ENCODE measurements at places on chromosomes 11 and 22.

- DNase-seq: no peak
Observed at GRCh38 chr22:23638611-23639010, 6.5 kb upstream of the DRICH1 start.

DNA sequence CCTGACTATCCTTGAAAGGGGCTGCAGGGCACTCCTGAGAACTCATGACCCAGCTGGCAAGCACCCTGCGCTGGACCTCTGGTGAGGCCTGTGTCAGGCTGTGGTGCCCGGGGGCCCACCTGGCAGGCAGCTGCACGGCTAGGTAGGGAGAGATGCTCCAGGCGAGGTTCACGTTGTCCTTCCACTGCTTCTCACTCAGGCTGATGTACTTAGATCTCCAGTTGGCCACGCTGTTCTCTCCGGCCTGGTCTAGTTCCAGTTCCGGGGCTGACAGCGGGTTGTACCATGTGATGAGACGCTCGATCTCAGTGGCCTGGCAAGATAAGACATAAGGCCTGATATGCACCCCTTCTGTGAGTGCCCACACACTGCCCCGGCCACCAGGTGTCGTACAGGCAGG, 44.7 kb upstream of the SERPIND1 start:
- no peak for DNase-seq

- DNase-seq: no peak
Observed at GRCh38 chr11:112310419-112310818, 49.8 kb upstream of the PLET1 start.

DNA sequence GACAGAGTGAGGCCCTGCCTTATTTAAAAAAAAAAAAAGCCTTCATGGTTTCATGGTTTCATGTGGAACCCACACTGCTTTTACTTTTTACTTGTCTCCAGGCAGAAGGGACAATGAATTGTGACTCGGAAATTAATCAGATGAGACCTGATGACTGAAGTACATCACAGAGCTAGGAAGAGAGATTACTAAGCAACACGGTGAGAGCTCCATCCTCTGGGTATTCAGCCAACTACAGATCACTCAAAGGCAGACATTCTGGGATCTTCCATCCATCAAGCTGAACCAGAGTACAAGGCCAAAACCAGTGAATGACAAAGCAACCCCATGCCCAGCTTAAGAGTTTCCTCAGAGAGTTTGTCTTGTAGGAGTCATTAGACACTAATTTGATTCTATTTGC, 433.2 kb downstream of the SOX6 start:
- no peak for DNase-seq

DNA sequence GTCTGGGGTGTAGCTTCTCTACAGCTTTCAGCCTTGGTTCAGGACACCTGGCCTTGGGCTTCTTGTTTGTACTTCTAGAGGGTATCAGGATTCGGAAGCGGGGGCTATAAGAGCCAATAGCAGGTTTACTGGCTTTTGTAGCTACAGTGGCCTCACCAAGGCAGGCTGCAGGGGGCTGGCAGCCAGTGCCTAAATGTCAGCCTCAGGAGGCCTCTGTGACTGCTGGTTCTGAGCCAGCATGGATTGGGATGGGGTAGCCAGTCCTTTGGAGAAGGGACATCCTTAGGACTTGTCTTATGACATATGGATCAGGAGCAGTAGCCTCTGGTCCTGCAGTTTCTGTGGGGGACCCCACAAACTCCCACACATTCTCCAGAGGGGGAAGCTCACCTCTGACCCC, 29.9 kb downstream of the EIF3F start:
- DNase-seq: no peak

DNA sequence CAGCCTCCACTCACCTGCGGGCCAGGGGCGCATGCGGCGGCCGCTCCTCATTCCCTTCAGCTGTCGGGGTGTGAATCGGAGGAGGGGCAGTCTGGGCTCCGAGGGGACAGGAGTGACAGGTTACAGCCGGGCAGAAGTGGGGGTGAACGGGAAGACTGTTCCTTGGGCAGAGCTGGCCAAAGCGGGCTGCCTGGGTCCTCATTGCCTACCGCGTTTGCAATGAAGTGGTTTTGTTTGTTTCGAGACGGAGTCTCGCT, 733 bp downstream of the MEI1 start:
- no peak for DNase-seq

All from GF-D8 (cell line).